Neural progenitor cell (in vitro differentiated cells): ENCODE measurements at places on chromosomes 13 and 19.

- DNase-seq, result no peak
Measured at GRCh38 chr13:48576448-48577010, 43.6 kb upstream of the RCBTB2 start.

DNA sequence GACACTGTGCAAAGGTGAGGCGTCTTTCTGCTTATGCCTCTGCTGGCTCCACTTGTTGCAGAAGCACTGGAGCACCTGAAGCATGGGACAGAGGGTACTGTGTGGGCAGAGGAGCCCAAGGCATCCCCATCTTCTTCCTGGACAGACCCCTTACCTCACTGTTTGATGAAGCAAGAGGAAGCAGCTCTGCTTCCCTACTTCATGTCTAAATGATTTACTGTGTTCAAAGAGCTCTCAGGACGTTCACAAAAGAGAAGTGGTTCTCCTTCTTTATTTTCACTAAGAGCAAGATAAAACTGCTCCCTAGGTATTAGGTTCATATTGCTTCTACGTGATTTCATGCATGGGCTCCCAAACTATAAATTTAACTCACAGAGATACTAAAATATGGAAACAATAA is 1635.4 kb upstream of the SLC10A2 start:
- DNase-seq, result no peak

- DNase-seq, result no peak
Measured at GRCh38 chr13:23851106-23851505, 38.1 kb downstream of the MIPEP start.

GRCh38 chr19:54448040-54448773 is 792 bp upstream of the LENG8 start:
- peak; percentile 75 for DNase-seq

DNA sequence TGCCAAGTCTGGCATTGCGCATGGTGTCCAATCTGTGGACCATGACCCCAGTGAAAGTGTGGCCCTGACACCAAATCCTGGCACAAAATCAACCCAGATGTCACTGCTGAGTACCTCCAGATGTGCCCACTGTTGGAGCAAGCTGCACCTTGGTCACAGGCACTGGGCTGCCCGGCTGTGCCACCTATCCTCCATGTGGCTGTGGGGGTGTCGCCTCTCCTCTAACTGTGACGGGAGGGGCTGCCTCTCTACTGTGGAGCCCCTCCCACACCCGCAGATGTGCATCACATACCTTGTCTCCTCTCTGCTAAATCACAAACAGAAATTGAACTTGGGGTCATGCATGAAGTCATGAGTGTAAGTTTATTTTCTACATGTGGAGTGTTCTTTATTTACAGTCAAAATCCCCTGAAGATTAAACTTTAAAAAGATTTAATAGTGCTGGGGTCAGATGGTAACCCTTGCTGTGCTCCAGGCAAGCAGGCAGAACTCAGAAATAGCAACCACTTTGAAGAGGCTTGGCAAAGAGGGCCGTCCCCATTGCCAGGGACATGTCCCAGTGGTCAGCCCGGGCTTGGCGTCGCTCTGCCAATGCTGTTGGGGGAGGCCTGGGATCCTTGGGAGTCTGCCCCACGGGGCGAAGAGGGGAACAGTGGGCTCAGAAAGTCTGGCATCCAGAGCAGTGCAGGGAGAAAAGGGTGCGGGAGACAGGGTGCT is 46.4 kb upstream of the ZNF536 start:
- DNase-seq, result no peak

DNA sequence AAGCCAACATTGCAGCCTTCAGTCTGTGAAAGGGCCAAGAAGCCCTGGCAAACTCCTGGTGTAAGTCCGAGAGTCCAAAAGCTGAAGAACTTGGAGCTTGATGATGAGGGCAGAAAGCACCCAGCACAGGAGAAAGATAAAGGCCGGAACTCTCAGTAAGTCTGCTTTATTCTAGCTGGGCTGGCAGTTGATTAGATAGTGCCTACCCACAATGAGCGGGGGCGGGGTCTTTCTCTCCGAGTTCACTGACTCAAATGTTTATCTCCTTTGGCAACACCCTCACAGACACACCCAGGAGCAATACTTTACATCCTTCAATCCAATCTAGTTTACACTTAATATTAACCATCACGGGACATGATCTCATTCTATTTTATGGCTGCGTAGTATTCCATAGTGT is 1317.1 kb downstream of the SLITRK1 start:
- peak; percentile 19 for DNase-seq

- DNase-seq, result peak; percentile 14
Measured at GRCh38 chr13:74158028-74158427, 23.8 kb upstream of the KLF12 start.

DNA sequence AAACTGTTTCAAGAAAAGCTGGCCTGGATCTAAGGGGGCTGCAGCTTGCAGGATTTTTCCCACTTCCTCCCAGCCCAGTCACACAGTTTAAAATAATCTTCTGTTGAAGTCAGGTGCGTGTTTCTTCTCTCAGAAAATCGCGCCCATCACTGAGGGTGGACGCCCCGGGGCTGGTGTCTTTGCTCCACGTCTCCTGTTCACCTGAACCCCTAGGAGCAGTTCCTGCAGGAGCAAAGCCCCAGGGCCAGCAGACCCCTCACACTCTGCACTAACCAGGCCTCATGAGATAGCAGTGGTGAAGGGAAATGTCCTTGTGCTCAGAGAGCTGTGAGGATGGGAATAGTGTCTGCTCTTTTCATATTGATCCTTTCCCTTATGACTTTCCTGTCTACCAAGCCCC is 920 bp upstream of the SIGLEC7 start:
- no peak for DNase-seq

- no peak for DNase-seq
Measured at GRCh38 chr13:111945086-111945485, 121.9 kb upstream of the SOX1 start.

- peak; percentile 66 for DNase-seq
Measured at GRCh38 chr19:590396-590745, 690 bp downstream of the HCN2 start.

DNA sequence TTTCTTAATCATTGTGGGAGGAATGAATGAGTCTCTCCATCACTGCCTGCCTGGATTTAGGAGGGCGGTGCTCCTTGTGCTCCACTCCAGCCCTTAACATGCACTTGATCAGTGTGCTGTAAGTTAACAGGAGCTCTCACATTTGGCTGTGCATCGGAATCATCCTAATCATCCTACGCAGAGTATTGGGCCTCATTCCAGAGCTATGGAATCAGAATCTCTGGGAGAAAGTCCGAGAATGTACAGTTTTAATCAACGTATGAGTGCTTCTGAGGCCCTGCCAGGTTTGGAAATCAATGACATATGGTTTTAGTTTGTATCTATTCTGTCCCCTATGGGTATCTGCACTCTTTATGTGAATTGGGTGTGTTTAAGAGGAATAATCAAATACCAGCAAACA is 34.9 kb upstream of the DCLK1 start:
- DNase-seq, result no peak

GRCh38 chr13:109422161-109422560 is 364.2 kb downstream of the IRS2 start:
- DNase-seq, result no peak

DNA sequence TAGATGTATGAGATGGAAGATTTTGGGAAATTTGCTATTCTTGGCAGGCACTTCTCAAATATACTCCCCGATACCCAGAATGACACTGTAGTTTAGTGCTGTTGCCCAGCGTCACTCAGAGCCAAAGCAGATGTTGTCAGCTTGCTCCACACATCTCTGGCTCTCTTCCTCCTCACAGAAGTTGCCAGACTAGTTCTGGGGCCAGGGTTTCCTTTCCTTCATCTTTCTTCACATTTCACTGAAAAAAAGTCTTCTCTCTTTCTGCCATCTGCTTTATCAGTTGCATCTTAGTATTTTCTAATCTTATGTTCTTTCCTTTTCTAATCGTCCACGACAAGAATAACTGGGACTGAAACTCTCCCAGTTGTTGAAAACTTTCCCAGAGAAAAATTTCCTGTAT is 251.4 kb downstream of the RGCC start:
- no peak for DNase-seq

GRCh38 chr19:2536461-2536860 is 60.5 kb downstream of the GADD45B start:
- no peak for DNase-seq

DNA sequence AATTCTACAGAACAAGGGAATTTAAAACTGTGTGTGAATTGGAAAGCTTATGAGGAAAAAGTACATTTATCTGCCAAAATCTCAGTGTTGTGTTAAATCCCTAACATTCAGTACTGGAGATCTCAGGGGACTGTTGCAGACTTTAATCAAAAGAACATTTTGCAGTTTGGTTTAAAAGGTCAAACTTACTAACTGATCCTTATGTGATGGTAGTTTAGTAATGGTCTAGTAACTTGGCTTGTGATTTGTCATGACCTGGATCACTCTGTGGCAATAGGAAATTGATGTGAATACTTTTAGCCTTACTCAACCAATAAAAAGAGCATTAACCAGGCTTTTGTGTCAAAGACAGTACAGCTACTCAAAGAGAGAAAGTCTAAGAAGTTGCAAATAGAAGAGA is 862.1 kb upstream of the MIR17HG start:
- DNase-seq, result no peak

DNA sequence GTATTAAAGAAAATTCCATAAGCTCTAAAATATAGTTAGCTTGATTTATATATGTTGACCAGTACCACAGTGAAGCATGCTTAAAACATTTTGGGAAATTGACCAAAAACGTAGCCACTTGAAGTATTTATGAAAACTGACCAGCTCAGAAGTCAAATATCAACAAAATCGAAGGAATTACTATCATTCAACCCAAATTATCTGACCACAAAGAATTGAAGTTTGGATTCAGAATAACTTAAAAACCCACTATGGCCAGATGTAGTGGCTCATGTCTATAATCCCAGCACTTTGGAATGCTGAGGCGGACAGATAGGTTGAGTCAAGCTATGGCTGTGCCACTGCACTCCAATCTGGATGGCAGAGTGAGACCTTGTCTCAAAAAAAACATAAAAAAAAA is 31.9 kb downstream of the GPALPP1 start:
- no peak for DNase-seq

- no peak for DNase-seq
Measured at GRCh38 chr13:39374741-39375189, 228.2 kb downstream of the LHFPL6 start.

DNA sequence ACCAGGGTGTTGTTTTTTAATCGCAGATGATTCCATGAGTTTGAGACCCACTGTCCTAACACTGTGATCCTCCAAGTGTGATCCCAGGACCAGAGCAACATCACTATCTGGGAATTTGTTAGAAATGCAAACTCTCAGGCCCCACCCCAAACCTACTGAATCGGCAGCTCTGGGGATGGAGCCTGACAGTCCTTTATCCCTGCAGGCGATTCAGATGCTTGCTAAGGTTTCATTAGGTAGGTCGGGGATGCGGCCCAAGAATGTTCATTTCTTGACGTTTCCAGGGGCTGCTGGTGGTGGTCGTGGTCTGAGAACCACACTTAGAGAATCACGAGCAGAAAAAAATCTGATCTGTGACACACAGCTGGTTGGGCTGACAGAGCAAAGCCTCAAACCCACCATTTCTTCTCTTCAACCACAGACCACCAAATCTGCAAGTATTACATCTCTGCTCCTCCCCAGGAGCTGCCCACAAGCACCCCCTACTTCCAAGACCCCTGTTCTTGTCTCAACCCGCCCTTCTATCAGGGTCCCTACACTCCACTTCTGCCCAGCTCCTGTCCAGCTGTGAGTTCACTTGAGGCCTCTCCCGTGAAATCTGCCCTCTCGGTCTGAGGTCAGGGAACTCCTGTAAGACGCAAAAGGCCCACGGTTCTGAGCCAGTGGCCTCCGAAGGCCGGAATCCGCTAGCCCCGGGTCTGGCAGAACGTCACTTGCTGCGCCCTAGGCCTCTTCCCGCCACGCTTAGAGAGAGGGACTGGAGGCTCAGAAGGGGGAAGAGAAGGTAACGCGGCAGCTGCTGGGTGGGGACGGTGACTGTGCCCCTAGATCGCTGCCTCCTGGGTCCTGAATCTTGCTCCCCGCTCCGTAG is 1.1 kb upstream of the FARP1 start:
- DNase-seq, result peak; percentile 69

DNA sequence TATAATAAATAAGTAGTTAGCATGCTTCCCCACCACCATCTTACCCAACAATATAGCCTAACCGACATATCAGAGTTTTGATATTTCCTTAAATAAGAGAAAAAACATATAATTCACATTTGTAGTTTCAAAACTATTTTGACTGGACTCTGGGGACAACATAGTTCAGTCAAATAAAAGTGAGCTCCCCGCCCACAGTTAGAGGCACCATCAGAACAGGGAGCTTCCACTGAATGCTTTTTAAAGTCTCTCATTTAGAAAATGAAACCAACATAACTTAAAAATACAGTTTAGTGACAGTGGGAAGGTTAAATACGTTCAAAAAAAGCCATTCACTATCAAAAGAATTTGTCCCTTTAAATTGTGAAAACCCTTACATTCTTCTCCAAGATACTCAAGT is 92.8 kb downstream of the EPSTI1 start:
- no peak for DNase-seq

- no peak for DNase-seq
Measured at GRCh38 chr13:40453351-40454021, 213.0 kb downstream of the FOXO1 start.

DNA sequence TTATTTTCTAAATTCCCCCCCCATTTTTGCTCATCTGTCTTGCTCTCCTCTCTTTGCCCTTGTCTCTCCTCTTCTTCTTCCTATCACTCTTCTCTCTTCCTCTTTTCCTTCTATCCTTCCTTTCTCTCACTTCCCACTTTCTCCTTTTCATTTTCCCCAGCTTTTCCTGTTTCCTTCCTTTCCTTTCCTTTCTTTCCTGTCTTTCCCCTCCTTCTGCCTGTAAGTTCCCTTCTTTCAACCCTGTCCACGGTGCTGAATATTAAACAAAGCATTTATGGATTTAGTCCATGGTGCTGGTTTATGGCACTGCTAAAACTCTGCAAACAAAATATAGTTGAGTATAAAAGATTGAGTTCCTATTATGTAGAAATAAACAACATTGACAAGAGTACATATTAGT is 27.6 kb downstream of the SCEL start:
- no peak for DNase-seq

GRCh38 chr13:51032831-51033230 is 78.2 kb downstream of the C13orf42 start:
- no peak for DNase-seq

- no peak for DNase-seq
Measured at GRCh38 chr13:37608750-37609339, 10.3 kb upstream of the POSTN start.

GRCh38 chr13:101455863-101456262 is 3.4 kb downstream of the ITGBL1 start:
- no peak for DNase-seq

- no peak for DNase-seq
Measured at GRCh38 chr13:36616706-36617105, 57.1 kb upstream of the SERTM1 start.
